ENCODE measurements at places on chromosomes 5 and 9.

GRCh38 chr9:4738866-4739586 is 2.0 kb downstream of the AK3 start:
- no peak for DNase-seq

DNA sequence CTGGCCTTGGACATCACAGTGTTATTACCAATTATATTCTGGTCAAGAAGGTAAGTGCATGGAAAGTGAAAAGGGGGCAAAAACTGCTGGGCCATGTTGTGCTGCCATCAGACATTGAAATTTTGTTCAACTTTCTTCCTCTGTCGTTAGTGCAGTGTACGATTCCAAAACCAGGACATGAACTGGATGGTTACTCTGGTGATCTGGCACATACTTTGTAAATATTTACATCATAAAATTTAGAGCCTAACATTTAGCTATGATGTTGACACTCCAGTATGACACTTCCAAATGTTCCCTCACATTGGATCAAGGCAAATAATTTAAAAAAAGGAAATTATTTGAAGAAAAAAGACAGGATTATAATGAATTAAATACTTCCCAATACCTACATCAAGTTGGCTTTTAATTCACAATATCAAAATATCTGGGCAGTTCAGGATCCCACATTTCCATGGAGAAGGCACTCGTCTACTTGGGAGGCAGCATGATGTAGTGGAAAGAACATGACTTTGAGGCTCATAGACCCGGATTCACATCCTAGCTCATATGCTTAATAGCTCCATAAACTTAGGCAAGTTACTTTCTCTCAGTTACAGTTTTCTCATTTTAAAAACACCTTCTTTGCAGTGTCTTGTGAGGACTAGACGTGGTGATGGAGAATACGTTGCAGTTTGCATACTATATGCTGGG is 342.5 kb upstream of the MPDZ start:
- DNase-seq: no peak

DNA sequence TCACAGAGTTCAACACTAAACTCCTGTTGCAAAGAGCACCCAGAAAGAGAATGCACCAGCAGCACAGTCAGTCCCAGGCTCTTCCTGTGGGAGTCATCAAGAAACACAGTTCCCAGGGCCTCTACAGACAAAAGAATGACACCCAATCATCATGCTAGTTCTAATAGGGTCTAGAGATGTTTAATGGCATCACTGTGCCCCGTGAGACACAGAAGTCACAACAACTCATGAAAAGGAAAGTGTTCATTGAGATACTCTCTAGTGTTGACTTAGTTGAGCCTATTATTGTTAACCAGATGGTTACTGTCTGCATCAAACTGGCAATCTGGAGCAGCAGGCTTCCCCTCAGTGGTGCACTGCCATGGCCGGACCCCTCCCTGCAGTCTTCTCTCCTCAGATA is 1.6 kb downstream of the KLHL3 start:
- DNase-seq: no peak

DNA sequence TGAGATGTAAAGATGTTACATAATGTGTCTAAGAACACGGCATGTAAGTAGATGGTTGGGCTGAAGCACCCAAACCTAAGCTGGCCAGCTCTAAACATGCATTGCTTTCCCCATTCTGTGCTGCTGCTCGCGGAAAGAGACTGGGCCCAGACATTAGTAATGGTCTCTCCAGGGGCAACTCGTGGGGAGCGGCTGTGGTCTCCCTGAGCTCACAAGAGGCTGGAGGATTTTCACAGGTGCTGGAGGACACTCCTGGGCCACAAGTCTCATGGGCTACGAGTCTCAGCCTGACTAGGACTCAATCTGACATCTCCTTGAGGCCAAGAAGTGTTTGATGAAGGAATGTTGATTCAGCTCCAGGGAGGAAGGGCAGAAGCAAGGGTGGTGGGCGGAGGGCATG is 92.7 kb upstream of the PTCH1 start:
- DNase-seq: no peak
